Upper lobe of right lung (tissue), 1 donor: ENCODE measurements at places on chromosomes 1 and 21. TPM values are rescaled to one million over a fixed set of nuclear protein-coding genes. Genes with fewer than 3 reads are reported as not detected.
A peak's percentile ranks its signal among the peaks of the same experiment; 100 is the strongest.

DNA sequence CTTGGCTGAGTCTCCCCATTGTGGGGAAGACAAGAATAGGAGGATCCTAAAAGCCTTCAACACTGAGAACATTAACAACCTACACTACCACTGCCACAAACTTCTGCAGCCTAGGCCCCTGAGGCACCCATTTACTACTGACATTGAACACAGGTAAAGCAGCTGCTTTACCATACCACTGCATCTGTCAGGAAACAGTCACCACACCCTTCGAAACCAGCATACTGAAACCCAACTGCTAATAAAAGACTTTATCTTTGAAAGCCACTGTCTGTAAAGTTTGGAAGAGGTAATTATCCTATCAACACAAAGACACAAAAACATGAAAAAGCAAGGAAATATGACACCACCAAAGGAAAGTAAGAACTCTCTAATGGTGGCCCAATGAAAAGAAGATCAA lies 7.4 kb downstream of the IFNAR1 start:
- no peak for DNase-seq
- no peaks in the 10 kb centered on the region for H3K27me3 ChIP-seq
- peaks cover 12% of the 10 kb centered on the region for H3K4me1 ChIP-seq
- peaks cover 18% of the 10 kb centered on the region for H3K36me3 ChIP-seq

DNA sequence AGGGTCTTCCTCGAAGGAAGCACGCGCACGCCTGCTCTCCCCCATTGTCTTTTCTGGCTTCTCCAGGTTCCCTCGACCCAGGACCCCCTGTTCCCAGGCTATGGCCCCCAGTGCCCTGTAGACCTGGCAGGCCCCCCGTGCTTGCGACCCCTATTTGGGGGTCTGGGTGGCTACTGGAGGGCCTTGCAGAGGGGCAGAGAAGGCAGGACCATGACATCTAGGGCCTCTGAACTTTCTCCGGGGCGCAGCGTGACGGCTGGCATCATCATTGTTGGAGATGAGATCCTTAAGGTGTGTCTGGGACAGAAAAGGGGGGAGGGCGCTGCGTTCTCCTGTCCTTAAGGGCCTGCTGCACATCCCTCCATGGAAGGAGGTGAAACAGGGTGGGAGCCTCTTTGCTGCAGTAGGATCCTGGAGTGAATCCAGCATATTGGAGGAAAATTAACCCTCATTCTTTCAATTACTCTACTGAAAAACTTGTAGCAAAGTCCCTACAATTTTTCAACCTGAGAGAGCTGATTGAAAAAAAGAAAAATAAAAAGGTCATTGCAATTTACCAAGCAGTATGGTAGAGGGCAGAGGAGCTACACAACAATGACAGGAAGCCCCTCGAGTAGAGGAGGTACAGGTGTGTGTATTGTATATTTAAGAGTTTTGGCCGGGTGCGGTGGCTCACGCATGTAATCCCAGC lies 777 bp downstream of the FLAD1 start:
- peak overlapping the region; percentile 92 for H3K4me3 ChIP-seq
- no peaks in the 10 kb centered on the region for H3K27me3 ChIP-seq
- H3K4me1 ChIP-seq: peaks cover 16% of the 10 kb centered on the region
- H3K36me3 ChIP-seq: peaks cover 8% of the 10 kb centered on the region

GRCh38 chr1:233509526-233509925 lies 104.4 kb upstream of the KCNK1 start:
- H3K36me3 ChIP-seq: no peaks in the 10 kb centered on the region
- no peak for DNase-seq
- no peaks in the 10 kb centered on the region for H3K4me1 ChIP-seq
- no peaks in the 10 kb centered on the region for H3K27me3 ChIP-seq
- H3K27ac ChIP-seq: no peak overlapping the region

DNA sequence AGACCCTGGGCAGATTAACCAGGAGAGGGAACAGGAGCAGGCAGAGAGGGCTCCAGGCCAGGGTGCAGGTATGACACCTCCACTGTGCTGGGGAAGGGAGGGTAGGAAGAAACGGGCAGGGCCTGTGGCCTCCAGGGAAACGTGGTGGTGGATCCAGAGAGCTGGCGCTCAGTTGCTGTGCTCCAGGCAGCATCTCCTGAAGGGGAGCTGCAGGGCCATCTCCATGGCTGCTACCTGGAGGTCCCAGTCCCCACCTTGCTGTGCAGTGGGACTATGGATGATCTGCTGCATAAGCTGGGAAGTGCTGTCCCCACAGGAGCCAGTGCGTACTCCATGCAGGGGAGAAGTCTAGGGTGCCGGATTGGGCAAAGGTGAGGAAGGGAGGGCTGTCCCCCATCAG lies 125.9 kb upstream of the RUNX3 start:
- H3K27ac ChIP-seq: no peak overlapping the region
- no peaks in the 10 kb centered on the region for H3K4me1 ChIP-seq
- H3K4me3 ChIP-seq: no peak overlapping the region
- peaks cover 6% of the 10 kb centered on the region for H3K27me3 ChIP-seq
- H3K36me3 ChIP-seq: no peaks in the 10 kb centered on the region

DNA sequence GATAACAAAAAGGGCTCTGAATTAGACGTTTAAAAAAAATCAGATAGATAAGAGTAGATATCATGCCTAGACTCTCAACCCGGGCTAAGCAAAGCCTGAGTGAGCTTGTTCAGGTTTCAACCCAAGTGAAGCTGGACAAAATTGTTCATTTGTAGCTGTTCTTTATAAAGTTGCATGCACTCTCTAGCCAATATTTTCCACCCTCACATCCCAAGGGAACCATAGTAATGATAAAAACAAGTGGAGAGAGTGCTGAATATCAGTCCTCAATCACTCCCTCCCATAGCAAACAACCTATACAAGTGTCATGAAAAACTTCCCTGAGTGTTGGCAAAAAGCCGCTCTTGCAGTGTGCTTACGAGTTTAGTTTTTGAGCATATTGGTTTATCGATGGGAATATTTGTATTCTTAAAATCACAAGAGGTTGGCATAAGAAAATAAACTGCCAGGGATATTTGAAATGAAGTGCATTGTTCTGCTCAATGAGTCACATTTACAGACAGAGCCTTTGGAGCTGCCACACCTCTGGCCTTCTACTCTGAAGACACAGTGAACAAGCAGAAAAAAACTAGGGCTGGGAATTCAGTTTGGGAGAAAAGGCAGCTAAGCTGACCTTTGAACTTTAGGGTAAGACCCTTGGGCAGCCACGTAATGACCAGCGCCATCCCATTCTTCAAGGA lies 2.2 kb upstream of the CLCA2 start:
- H3K36me3 ChIP-seq: no peaks in the 10 kb centered on the region
- DNase-seq: no peak
- no peaks in the 10 kb centered on the region for H3K27me3 ChIP-seq
- no peaks in the 10 kb centered on the region for H3K4me1 ChIP-seq

DNA sequence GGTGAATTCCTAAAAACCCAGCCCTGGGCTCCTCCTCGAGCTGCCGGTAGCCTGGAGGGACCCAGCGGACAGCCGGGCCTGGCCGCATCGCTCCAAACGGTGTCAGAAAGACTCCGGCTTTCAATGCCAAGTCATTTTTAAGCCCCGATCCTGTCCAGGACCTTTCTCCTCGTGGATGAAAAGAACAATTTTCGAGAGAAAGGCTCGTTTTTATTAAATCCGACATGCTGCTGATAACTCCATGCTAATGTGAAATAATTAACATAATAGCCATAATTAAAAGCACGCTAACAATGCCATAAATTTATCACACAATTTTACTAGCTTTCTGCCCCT lies 4.6 kb upstream of the FOXD3 start:
- H3K4me3 ChIP-seq: peak overlapping the region; percentile 40
- H3K27ac ChIP-seq: no peak overlapping the region
- DNase-seq: no peak
- H3K27me3 ChIP-seq: peaks cover 86% of the 10 kb centered on the region

GRCh38 chr1:229478852-229479251 lies 29.3 kb downstream of the NUP133 start:
- H3K27me3 ChIP-seq: no peaks in the 10 kb centered on the region
- H3K4me3 ChIP-seq: no peak overlapping the region
- H3K27ac ChIP-seq: no peak overlapping the region
- H3K4me1 ChIP-seq: no peaks in the 10 kb centered on the region

DNA sequence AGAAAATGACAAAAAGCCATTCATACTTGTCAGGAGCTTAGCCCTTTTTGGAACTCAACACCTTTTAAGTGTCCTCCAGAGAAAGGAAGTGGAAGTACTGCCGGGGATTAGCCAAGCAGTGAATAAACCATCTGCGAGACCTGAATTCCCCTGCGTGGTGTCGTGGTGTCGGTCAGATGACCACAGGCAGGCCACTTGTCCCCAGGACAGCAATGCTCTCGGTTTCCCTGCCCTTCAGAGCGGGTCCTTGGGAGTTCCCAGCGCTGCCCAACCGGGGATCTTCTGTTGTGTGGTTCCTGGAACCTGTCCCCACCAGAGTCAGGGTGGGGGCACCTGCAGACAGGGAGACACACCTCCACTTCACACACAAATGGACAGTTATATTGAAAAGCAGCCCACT lies 9.2 kb downstream of the GPR157 start:
- no peak overlapping the region for H3K4me3 ChIP-seq
- H3K27ac ChIP-seq: no peak overlapping the region
- no peak for DNase-seq
- H3K4me1 ChIP-seq: peaks cover 12% of the 10 kb centered on the region
- H3K36me3 ChIP-seq: no peaks in the 10 kb centered on the region
- no peaks in the 10 kb centered on the region for H3K27me3 ChIP-seq

DNA sequence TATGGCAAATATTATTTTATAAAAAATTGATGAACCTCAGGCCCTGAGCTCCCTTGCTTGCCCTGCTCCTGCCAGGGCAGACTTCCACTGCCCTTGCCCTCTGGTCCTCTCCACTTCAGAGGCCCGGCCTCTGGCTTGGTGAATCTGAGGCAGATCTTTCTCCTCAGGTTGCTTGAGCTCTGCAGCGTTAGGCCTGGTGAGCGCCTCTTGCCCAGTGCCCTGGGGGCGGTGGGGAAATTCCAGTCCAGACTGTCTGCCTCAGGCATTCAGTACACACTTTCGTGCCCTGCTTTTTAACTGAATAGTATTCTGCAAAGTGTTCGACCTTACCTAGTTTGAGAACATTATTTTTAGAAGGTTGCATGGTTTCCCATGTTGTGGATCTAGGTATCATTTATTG lies 98.2 kb downstream of the PCBP3 start:
- no peaks in the 10 kb centered on the region for H3K36me3 ChIP-seq
- H3K4me3 ChIP-seq: no peak overlapping the region
- no peak overlapping the region for H3K27ac ChIP-seq
- H3K27me3 ChIP-seq: no peaks in the 10 kb centered on the region
- no peak for DNase-seq

DNA sequence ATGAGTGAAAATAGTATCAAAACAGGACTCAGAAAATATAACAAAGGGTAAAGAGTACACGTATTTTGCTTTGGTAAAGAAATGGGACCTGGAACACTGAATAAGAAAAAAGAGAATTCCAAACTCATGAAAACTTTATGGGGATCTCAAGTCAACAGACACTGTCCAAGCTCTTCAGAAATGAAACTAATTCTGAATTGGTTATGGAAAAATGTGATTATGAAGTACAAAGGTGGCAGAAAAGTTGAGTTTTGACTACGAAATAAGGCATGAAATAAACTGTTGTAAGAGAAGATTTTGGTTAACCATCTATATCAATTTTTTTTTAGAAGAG lies 8.4 kb downstream of the EGLN1 start:
- H3K4me3 ChIP-seq: no peak overlapping the region
- peaks cover 50% of the 10 kb centered on the region for H3K4me1 ChIP-seq
- peaks cover 5% of the 10 kb centered on the region for H3K36me3 ChIP-seq

GRCh38 chr1:226363801-226364513 lies 43.9 kb downstream of the PARP1 start:
- DNase-seq: no peak
- no peaks in the 10 kb centered on the region for H3K4me1 ChIP-seq
- H3K27ac ChIP-seq: no peak overlapping the region
- no peaks in the 10 kb centered on the region for H3K27me3 ChIP-seq
- no peak overlapping the region for H3K4me3 ChIP-seq
- H3K36me3 ChIP-seq: peaks cover 99% of the 10 kb centered on the region

DNA sequence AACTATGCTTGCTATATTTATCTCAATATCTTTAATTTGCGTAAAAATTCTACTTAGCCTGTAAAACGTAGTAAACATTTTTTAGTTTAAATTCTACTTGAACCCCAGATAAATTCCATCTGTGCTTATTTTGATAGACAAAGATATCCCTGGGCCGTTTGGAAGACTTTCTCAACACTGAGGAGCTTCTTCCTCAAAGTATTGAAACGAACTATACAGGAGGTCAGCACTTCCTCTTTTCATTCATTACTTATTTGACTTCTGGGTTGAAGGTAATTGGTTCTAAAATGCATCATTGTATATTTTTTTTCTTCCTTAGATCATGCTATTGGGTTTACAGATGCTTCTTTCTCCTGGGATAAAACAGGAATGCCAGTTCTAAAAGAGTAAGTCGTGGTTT lies 74.7 kb downstream of the HSPA13 start:
- H3K4me1 ChIP-seq: no peaks in the 10 kb centered on the region
- no peaks in the 10 kb centered on the region for H3K36me3 ChIP-seq
- no peak overlapping the region for H3K4me3 ChIP-seq
- no peak for DNase-seq
- no peaks in the 10 kb centered on the region for H3K27me3 ChIP-seq

DNA sequence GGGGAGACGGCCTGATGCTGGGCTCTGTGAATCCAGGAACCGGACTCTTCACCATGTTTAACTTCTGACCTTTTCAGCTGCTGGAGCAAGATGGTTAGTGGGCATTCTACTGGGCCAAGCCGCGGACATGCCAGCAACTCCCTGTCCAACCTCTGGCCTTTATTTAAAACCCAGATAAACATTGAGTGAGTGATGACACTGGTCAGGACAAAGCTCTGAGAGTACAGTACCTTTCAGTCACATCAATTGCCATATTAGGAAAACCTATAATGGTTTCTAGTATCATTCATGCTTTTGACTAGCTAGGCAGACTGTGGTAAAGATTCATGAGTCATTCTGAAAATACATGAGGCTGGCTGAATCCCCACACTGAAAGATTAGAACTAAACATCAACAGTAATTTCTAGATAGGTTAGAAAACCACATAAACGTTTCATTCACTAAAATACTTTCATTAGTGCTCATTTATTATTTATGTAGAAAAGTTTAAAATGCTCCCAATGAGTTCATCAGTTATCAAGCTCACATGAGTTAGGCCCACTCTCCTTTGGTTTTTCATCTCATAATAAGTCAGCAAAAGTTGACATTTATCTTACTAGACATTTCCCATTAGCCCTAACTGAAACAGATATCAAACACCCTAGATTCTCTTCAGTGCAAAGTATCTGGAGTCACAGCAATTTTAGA lies 7.1 kb upstream of the ACTA1 start:
- DNase-seq: no peak
- no peak overlapping the region for H3K27ac ChIP-seq
- no peak overlapping the region for H3K4me3 ChIP-seq
- peaks cover 55% of the 10 kb centered on the region for H3K36me3 ChIP-seq

GRCh38 chr1:52127181-52128180 lies 14.4 kb upstream of the ZFYVE9 start:
- no peaks in the 10 kb centered on the region for H3K36me3 ChIP-seq
- H3K27me3 ChIP-seq: peaks cover 4% of the 10 kb centered on the region
- no peaks in the 10 kb centered on the region for H3K4me1 ChIP-seq
- no peak overlapping the region for H3K27ac ChIP-seq

GRCh38 chr1:215043401-215043800 lies 39.1 kb upstream of the KCNK2 start:
- no peaks in the 10 kb centered on the region for H3K27me3 ChIP-seq
- H3K4me1 ChIP-seq: no peaks in the 10 kb centered on the region
- H3K36me3 ChIP-seq: no peaks in the 10 kb centered on the region

- no peak overlapping the region for H3K4me3 ChIP-seq
- H3K27ac ChIP-seq: no peak overlapping the region
- H3K27me3 ChIP-seq: no peaks in the 10 kb centered on the region
- peaks cover 9% of the 10 kb centered on the region for H3K4me1 ChIP-seq
- H3K36me3 ChIP-seq: no peaks in the 10 kb centered on the region
Measured at GRCh38 chr1:87136607-87137341, 191.9 kb upstream of the LMO4 start.

Gene ANGPTL1
- 9.3 TPM for total RNA-seq

Gene FCER1G
- 158 TPM for total RNA-seq

Gene GBP7
- total RNA-seq: 0.32 TPM

Gene GUCA2B
- not detected for total RNA-seq

Gene HAO2
- not detected for total RNA-seq

Gene BARHL2
- not detected for total RNA-seq

Gene C1QC
- total RNA-seq: 353 TPM
